ENCODE measurements at places on chromosomes 6 and 20. TPM values are rescaled to one million over a fixed set of nuclear protein-coding genes. Genes with fewer than 3 reads are reported as not detected.

Gene THBS2
- 88.6 TPM for total RNA-seq

Gene TREM2
- total RNA-seq: 0.46 TPM

Gene BMP5
- not detected for total RNA-seq

Gene TRIM31
- total RNA-seq: not detected
